ENCODE measurements at places on chromosomes 6 and 20.

GRCh38 chr6:51495096-51495495, 592.3 kb downstream of the PKHD1 start:
- DNase-seq, result no peak

GRCh38 chr6:41840326-41840725, 52.8 kb downstream of the TOMM6 start:
- DNase-seq, result no peak

- no peak for DNase-seq
These were observed 614.9 kb downstream of the DOK5 start for GRCh38 chr20:55090286-55090685.

GRCh38 chr6:107657373-107657754, 166.7 kb downstream of the SCML4 start:
- DNase-seq, result no peak

DNA sequence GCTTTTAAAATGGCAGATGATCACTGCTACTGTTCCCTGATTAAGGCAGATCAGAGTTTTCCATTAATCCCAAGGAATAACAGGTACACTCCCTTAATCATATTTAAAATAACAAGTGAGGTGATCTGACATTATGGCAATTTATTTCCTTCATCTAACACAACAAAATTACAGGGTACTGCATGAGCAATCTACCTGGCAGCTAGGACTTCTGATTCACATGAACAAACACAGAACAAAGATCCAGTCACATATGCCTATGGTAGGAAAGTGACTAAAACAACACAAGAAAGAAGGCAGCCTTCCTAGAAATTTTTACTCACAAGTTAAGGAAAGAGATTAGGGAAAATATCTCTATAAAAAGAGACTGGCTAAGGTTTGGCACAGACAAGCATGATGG, 33.2 kb downstream of the MAP7 start:
- no peak for DNase-seq

DNA sequence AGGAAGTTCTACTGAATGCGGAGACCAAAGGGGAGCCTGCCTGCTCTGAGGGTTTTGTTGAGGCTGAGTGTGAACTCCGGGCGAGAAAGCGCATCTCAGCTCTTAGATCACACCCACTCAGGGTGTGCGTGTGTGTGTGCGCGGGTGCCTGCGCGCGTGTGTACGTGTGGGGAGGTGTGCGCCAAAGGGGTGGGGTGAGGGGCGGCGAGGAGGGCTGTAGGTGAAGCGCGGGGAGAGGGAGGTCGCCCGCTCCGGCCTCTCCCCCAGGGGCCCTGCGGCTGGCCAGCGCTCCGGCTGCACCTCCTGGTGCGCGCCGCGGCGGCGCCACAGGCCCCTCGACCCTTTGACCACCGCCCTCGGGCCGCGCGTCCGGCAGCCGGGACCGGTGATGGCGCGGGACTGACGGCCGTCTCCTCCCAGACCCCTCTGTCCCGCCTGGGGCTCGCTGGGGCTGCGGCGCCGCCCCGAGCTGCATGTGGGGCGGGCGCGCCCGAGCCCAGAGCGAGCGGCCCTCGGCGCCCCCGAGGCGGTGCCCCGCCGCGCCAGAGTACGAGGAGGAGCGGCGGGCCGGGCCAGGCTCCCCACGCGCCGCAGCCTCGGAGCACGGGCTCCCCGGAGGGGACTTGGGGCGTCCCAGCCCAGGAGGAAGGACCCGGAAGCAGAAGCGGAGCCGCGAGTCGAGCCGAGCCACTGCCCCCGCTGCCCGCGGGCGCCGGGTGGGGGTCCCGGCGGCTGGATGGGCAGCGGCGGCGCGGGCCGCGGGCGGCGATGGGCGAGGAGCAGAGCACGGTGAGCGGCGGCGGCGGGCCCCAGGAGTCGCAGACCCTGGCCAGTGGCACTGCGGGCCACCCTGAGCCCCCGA, at the start of gene RNF217:
TSS of gene RNF217 (plus strand) at position 661 of the 862 bp plus-strand sequence. CDS start at position 769, 108 bp downstream.
- peak; percentile 52 for DNase-seq

GRCh38 chr6:97052152-97052787, 127.7 kb downstream of the KLHL32 start:
- DNase-seq, result no peak

GRCh38 chr20:8647961-8648441, 420.9 kb upstream of the PLCB4 start:
- DNase-seq, result no peak

DNA sequence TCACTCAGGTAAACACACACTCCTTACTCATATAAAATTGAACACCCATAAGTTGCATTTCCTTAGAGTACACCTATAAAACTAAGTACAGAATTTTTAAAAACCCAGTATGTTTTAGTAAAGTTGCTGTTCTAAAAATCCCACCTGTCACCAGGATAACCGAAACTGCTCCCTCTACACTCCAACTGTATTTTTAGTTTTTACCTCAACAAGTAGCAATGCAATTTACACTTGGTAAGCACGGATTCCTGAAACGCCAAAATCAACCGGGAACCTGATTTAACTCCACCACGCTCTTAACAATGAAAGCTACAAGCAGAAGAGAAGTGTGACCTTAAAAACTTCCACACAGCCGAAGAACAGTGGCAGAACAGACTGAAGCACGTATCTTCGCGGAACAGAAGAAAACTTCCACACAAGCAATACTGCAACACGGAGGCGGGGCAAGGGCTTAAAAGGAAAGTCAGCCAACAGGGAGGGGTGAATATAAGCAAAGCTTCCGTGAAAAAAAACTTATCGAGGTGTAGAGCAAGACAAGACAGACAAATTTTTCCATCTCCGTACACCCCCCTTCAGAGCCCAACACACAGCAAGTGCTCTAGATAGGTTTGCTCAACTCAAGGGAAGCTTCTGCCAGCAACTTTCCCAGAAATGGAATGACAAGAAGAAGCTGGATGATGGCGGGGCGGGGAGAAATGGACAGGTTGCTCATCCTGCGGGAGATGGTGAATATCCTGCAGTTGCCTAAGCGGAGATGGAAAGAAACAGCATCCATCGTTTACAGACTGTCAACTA, 1.4 kb downstream of the STAU1 start:
- DNase-seq, result peak; percentile 52

DNA sequence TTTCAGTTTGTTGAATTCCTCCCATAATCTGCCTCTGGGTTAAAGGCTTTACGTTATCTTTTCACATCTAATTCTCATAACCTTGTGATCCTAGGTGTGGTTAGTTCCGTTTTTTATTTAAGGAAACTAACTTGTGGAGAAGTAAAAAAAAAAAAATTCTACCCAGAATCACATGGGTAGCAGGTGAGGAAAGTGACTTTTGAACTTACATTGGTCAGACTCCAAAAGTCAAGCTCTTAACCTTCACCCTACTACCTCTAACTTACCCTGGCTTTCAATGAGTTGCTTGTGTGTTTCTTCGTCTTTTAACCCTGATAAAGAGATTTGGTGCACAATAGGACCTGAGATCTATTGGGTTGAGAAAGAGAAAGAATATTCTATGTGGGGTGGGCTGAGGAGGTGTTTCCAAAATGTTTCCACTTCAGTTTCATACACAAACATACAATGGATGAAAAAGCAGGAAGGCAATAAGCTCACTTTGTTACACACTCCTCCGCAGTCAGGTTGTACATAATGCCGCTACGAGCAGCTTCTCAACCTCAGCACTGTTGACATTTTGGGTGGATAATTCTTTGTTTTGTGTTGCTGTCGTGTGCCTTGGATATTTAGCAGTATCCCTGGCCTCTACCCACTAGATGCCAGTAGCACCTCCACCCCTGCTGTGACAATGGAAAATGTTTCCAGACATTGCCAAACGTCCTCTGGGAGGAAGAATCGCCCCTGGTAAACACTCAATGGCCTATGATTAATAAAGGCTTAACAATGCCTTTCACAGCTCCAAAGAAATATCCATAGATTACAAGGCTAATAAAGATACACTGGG, 193.0 kb upstream of the ZNF217 start:
- no peak for DNase-seq

DNA sequence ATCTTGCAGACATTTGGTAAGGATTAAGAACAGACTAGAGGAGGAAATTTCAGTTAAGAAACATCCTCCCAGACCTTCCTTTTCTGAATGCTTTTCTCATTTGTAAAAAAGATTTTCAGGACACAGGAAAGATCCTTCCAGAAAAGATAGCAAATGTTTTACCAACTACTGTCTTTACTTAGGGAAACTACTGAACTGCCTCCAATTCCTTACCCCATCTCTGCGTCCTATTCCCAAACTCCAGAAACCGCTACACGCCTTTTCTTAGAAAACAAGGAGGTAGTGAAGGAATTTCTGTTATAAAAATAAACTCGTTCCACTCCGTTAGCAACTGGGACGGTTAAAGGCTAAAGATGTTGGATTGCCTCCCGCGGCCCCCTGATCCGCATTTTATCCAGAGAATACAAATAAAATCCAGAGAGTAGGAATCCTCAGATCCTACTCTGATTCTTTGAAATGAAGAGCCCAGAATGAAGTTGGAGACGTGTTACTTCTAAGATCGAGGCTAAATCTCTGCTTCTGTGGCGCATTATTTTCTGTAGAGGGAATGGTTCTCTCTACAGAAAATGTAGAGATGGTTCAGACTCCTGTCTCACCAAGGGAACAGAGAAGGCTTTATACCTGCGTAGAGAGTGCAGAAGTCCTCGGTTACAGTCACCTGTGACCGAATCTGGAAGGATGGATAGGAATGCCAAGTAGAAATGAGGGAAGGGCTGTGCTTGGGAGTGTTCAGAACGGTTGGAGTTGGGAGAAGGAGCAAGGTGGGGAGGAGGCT, 133.0 kb downstream of the GPX5 start:
- no peak for DNase-seq

GRCh38 chr20:41245086-41245707, 72.3 kb downstream of the ZHX3 start:
- DNase-seq, result no peak

GRCh38 chr20:20369250-20370093, 1.6 kb downstream of the INSM1 start:
- DNase-seq, result no peak

DNA sequence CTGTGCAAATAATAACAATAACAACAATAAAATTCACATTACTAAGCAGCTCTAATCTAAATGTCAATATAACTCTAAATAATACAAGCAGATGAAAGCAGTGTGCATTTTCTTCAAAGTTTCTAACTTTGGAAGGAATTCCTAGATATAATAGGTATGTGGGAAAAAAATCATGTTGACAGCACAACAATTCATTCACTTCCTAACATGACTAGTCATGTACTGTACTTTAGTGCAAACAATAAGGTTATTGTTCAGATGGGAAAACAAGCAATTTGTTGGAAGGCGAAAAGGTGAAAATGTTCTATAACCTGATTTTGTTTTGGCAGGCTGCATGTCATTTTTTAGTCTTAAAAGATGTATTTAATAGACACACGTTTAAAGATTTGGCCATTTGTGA, 484.3 kb upstream of the JAG1 start:
- no peak for DNase-seq

- DNase-seq, result no peak
These were observed 125.8 kb upstream of the NXT1 start for GRCh38 chr20:23224806-23225205.

- no peak for DNase-seq
These were observed 7.6 kb upstream of the HLA-DRA start for GRCh38 chr6:32432050-32432450.

- DNase-seq, result no peak
These were observed 246.1 kb upstream of the RIN2 start for GRCh38 chr20:19511931-19512330.

GRCh38 chr6:137155830-137156229, 17.6 kb downstream of the IL22RA2 start:
- DNase-seq, result peak; percentile 17

- DNase-seq, result peak; percentile 14
These were observed 2.7 kb downstream of the BMP2 start for GRCh38 chr20:6769903-6770785.

- no peak for DNase-seq
These were observed 28.1 kb downstream of the INSM1 start for GRCh38 chr20:20395903-20396568.

- DNase-seq, result no peak
These were observed 49.6 kb upstream of the RNF146 start for GRCh38 chr6:127216810-127217789.

GRCh38 chr20:46572153-46572552, 21.7 kb upstream of the OCSTAMP start:
- DNase-seq, result no peak

DNA sequence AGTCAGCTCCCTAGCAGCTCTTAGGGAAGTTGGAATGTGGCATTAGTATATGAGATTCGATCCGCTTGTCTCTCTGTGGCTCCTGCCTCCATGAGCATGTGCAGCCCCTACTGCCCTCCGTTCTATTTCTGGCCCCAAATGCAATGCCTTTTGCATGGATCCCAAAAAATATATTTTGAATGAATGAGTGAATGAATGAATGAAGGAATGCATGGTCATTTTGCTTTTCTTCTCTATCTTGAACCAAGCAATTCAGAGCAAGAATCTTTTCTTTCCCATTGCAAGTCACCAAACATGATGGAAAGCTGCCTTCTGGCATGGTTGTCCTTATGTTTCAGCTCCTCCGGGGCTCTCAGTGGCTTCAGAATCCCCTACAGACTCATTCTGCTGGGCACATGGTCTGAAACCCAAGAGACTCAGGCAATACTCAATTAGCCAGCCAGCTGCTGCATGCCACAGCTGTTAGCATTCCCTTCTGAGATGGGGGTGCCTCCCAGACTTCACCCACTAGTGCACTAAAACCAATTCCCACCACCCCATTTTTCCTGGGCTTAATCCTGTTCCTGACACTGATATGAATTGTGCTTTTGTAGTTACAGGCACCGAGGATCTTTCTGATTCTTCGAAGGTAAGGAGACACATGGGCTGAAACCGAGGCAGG, 2.6 kb upstream of the IYD start:
- DNase-seq, result no peak

DNA sequence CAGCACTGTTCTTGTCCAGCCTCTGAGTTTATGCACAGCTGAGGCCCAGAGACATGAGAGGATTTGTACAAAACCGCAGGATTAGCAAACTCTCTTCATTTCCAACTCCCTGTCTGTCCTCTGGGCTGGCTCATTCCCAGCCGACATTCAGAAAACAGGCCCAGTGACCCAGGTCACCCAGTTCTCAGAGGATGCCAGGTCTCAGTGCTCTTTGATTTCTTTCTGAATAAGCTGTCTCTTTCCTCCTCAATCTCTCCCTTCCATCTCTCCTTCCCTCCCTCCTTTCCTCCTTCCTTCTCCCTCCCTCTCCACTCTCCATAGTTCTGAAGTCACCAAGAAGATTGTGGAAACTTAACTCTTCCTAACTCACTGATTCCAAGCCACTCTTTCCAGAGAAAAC, 372.7 kb upstream of the SULF2 start:
- DNase-seq, result no peak

- DNase-seq, result no peak
These were observed 1.2 kb downstream of the ZNF831 start for GRCh38 chr20:59164686-59165391.

DNA sequence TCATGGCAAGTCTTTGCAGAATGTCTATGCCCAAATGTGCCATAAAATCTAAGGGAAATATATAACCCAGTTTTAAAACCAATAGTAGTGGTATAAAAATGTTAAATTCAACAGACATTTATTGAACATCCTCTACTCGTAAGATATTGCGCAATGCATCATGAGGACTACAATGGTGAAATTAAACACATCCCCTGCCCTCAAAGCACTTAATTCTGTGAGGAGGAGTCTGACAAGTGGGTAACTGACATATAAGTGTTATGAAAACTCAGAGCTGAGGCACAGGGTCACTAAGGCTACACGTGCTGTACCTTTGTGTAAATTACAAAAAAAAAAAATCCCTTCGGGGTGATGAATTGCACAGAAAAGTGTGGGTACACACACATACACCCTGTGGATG, 6.2 kb downstream of the PKHD1 start:
- DNase-seq, result no peak

All from brain microvascular endothelial cell (primary cell).